Foreskin fibroblast (primary cell): ENCODE measurements at places on chromosomes 13 and 19.

DNA sequence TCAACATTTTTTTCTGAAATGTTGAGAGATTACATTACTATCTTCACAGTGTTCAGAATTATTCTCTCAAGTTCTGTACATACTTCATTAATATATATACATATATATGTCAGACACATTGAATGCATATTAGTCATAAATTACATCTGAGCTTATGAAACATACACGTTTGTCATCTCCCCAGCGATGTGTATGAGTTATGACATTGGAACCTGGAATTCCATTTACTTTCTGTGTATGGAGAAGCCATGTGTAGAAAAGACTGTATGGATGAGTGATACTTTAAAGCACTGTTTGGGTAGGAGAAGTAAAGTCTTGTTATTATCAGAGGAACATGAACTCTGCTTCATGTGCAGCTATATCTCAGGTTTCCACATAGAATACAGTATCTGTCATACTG lies 167.2 kb downstream of the FGF14 start:
- DNase-seq: peak; percentile 3

DNA sequence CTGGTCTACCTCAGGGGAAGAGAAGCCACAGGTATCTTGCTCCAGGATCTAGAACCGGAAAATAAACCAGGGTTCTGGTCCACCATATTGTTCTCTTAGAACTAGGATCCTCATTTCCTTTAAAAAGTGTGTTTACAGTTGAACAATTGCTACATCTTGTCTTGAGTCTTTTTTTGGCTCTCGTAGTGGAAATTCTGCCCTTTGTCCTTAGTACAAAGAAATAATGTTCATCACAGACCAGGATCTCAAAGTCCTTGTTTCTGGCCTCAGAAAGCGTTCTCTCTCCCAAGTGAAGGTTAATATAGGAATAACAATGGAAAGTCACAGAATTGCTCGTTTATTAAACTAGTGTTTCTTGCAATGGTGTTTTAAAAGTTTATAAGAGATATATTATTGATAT lies 20.8 kb downstream of the KLF2 start:
- DNase-seq: no peak

DNA sequence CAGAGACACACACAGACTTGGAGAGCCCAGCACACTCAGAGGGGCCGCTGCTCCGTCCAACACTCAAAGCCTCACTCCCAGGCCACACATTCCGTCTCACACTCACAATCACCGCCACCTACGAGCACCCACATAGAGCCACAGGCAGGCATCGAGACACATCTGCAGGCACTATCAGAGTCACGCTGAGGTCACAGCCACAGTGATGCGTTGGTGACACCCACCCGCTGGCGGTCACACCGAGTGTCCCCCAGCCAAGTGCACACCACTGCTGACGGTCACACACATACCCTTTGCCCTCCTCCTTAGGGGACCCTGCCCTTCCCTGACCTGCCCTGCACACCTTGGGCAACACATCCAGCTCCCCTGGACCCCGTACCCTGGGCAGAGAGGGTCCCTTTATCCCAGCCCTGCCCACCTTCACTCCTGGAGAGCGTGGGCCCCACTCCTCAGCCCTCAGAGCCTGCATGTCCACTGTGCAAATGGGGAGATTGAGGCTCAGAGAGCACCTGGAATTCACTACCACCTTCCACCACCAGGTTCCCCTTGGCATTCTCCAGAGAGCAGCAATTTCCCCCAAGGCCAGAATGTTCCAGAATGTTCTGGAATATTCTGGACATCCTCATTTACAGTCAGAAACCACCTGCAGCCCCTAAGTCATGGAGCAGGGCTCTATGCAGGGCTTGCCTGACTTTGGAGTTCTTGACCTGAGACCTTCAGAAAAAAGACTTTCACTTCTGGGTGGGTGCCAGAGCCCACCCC lies 5.4 kb downstream of the FUT5 start:
- no peak for DNase-seq

- DNase-seq: no peak
Measured at GRCh38 chr19:54178581-54179261, 5.8 kb upstream of the TMC4 start.

DNA sequence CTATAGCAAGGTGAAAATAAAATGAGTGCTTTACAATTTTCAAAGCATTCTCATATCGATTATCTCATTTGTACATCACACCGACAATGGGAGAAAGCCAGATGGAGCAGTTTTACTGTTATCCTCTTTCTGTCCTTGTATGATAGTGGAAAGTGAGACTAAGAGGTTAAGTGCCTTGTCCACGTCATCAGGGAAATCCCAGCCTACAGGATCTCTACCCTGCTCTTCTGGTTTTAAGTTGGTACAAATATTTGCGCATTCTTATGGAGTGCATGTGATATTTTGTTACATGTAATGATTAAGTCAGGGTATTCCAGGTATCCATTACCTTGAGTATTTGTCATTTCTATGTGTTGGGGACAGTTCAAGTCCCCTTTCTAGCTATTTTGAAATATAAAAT lies 12.4 kb upstream of the ENOX1 start:
- no peak for DNase-seq

- DNase-seq: no peak
Measured at GRCh38 chr19:4909156-4909896, at the start of gene UHRF1. TSS of gene UHRF1 (plus strand) at chr19:4909501. CDS start at chr19:4910886, 1,385 bp downstream.

GRCh38 chr19:49433240-49433901 lies 8.0 kb downstream of the SLC17A7 start:
- DNase-seq: no peak

DNA sequence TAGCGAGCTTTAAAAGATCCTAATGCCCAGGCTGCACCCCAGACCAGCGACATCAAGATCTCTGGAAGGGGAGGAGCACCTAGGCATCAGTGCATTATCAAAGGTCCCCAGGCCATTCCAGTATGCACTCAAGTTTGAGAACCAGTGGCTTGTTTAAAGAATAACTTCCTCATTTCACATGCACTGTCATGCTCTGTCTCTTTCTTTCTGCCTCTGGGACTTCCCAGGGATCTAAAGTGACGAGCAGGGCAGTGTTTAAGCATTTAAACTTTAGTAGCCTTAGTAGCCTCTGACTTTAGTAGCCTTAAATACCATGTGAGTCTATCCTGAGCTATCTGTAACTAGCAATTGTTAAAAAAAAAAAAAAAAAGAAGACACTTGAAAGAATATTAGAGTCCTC lies 8.9 kb upstream of the FARP1 start:
- no peak for DNase-seq

DNA sequence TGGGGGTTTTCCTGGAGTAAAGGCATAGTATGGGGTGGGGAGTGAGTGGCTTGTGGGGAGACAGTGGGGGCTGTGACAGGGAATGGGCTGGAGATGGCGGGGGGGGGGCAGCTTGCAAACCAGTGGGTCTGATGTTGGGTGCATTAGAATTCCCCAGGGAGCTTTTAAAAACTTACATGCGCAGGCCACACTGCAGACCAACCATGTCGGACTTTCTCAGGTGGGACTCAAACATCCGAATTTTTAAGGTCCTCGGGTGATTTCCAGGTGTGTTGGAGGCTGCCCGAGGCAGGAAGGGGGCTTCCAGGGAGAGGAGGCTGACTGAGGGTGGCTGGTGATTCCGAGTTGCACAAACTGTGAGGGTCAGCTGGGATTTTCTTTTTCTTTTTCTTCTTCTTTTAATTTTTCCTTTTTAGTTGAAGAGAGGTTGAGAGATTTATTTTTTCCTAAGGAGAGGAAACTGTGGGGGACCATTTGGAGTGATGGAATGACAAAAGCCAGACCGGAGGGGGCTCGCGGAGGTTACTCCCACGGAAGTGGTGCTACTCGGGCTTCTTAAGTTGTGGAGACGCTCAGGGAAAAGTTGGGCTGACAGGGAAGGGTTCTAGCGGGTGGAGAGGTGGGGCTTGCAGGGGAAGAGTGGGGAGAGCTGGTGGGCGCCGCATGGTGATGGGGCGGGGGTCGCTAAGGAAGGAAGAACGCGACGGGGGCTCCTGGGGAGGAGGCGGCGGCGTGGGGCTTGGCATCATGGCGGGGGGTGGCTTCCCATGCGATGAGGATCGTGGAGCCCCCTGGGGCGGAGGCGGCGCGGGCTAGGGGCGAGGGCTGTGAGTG lies 997 bp upstream of the CACNG8 start:
- no peak for DNase-seq

- peak; percentile 96 for DNase-seq
Measured at GRCh38 chr19:3656073-3656746, 29.6 kb upstream of the CACTIN start.

DNA sequence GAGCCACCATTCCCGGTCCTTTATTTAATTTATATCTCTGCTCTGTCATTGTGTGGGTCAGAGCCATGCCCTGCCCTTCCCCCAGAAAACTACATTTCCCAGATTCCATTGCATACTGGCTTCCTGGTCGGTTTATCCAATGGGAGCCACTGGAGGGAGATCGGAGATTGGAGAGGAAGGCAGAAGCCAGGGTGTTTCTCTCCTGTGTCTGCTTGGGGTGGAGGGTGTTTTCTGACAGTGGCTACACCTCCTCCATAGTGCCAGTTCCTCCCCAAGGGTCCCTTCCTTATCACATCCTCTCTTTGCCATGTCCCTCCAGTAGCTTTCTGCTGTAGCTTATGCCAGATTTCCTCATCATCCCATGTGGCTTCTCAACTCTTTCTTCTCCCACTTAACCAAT lies 19.0 kb downstream of the OLFM2 start:
- DNase-seq: peak; percentile 38

- DNase-seq: no peak
Measured at GRCh38 chr13:70814684-70815083, 706.4 kb upstream of the KLHL1 start.

DNA sequence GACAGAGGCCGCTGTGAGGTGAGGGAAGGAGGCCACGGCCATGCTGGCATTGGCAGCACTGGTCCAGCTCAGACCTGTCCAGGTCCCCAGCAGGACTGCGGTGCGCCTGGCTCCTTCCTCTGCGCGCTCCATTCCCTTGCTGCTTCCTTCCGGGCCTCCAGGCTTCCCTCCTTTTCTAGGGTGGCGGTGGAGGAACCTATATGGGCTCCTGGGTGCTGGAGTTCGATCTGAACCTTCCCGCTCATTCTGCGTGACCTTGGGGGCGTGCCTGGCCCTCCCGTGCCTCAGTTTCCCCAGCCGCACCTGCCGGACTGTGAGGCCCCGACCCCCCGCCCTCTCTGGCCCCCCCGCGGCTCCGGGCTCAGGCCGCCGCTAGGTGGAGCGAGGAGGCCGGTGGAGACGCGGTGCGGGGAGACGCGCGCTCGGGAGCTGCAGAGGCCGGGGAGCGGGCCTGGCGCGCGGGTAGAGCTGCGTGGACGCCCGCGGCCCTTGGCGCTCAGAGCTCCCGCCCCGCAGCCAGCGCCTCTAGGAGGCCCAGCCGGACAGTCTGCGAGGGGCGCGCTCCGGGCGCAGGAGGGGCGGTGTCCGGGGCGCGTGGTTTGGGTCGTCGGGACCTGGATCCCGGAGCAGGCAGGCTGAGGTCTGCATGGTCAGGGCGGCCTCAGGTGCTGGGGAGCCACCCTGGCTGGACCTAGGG lies 29.9 kb downstream of the EFNA2 start:
- peak; percentile 36 for DNase-seq

GRCh38 chr19:16898361-16899015 lies 9.7 kb downstream of the F2RL3 start:
- no peak for DNase-seq

DNA sequence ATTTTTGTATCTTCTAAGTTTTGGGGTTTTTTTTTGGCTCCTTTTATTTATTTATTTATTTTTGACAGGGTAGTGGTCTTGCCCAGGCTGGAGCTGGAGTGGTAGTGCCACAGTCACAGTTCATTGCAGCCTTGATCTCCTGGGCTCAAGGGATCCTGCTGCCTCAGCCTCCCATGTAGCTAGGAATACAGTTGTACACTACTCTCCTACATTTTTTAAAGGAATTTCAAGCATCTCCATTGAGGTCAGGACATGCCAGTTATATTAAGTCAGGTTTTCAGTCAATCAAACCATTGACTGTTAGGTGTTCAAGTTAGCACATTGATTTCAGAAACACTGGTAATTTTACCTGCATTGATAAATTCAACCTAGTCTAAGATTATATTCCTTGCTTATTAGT lies 480.5 kb upstream of the SPRY2 start:
- DNase-seq: no peak

DNA sequence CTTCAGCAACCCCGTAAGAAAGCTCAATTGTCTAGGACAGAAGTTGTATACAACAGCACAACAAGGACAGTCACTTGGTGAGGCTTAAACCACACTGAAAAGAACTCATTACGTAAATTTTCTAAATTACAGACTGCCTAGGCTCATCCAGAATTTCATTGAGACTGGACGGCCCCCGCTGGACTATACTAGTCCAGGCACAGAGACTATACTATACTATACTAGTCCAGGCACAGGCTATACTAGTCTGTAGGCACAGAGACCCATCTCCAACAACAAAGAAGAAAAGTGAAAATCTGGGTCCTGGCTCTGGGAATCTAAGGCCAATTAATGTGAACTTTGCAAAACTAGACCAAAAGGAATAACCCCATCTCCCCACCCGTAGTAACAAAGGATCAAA lies 700 bp downstream of the ZNF816 start:
- DNase-seq: no peak

DNA sequence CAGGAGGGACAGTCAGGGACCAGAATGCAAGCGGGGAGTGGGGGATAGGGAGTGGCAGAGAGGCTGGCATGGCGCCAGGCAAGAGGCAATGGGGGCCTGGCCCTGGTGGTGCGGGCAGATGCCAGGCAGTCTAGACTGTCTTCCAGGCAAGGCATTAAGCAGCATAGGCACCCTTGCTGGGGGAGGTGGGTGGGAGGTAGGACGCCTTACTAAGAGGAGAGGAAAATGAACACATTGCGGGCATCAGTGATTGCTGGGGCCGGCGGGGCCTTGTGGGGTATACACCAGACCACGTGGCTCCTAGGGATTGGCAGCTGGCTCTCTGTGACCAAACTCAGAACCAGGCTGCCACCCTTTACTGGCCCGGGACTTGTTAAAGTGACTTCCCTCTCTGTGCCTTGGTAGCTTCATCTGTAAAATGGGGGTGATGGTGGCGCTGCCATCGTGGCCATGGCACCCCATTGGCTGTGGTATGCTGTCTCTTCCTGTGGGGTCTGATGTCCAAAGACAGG lies 46.0 kb downstream of the DNM2 start:
- DNase-seq: no peak

GRCh38 chr13:87954091-87954490 lies 282.9 kb downstream of the SLITRK5 start:
- DNase-seq: no peak

GRCh38 chr13:24618011-24618955 lies 61.9 kb upstream of the ATP12A start:
- DNase-seq: no peak

GRCh38 chr19:6533746-6534418 lies 3.1 kb downstream of the TNFSF9 start:
- DNase-seq: no peak

GRCh38 chr19:53818756-53819155 lies 5.4 kb downstream of the NLRP12 start:
- DNase-seq: no peak

GRCh38 chr13:54636231-54636630 lies 1607.6 kb downstream of the OLFM4 start:
- DNase-seq: no peak

DNA sequence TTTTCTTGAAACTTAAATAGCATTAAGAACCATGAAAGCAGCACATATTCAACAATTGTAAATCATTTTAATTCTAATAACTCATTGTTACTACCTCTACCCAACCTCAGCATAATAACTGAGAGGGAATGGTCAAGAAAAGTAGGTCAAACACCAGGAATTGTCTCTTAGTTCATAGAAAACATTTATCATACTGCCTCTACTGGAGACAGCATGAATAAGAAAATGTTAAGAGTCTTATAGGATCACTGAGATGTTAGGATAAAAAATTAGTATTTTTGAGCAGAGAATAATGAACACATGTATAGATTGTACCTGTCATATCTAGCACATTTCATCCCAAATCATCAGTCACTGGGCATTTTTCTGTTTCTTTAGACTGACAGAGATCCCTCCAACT lies 515.3 kb downstream of the PCDH9 start:
- DNase-seq: no peak
